ENCODE measurements at places on chromosomes 7 and 10. TPM values are rescaled to one million over a fixed set of nuclear protein-coding genes. Genes with fewer than 3 reads are reported as not detected.

DNA sequence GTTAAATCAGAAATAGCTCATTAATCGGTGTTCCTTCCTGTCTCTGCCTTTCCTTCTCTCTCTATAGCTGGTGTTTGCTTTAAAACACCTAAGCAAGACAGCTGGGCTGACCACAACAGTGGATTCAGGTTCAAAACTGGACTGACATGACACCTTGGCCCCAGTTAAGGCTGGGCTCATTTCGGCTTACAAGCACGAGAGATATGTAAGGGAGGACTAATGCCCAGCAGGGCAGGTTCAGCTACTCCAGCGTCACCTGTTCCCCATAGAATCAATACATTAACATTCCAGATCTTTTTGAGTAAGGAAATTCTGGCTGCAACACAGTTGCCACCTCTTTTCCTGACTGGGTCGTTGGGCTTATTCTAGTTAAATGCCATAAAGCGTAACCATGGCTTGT, 323.0 kb upstream of the AOAH start:
- no peak overlapping the region for H3K4me3 ChIP-seq
- H3K27ac ChIP-seq, result no peak overlapping the region

The CREB5 gene
- total RNA-seq, result 6.9 TPM

The DPP6 gene
- 2.2 TPM for total RNA-seq

- H3K4me3 ChIP-seq, result no peak overlapping the region
- no peaks in the 10 kb centered on the region for H3K36me3 ChIP-seq
- no peak for DNase-seq
- peaks cover 73% of the 10 kb centered on the region for H3K27me3 ChIP-seq
- no peaks in the 10 kb centered on the region for H3K4me1 ChIP-seq
Observed at GRCh38 chr7:82397879-82398524, 45.6 kb downstream of the CACNA2D1 start.

The PITRM1 gene
- 46.6 TPM for total RNA-seq

- peaks cover 6% of the 10 kb centered on the region for H3K4me1 ChIP-seq
- no peak overlapping the region for H3K27ac ChIP-seq
- peak overlapping the region; percentile 85 for H3K4me3 ChIP-seq
- H3K27me3 ChIP-seq, result peaks cover 38% of the 10 kb centered on the region
Observed at GRCh38 chr10:60732807-60733516, 45.3 kb upstream of the CDK1 start.

- no peak for DNase-seq
- peaks cover 7% of the 10 kb centered on the region for H3K27me3 ChIP-seq
- H3K36me3 ChIP-seq, result no peaks in the 10 kb centered on the region
Observed at GRCh38 chr7:28199021-28199510, 18.5 kb upstream of the JAZF1 start.

The HHEX gene
- not detected for total RNA-seq

- no peak overlapping the region for H3K4me3 ChIP-seq
- no peak overlapping the region for H3K27ac ChIP-seq
- no peaks in the 10 kb centered on the region for H3K36me3 ChIP-seq
Observed at GRCh38 chr10:14318007-14318406, 12.7 kb downstream of the FRMD4A start.

The TMEM196 gene
- 0.55 TPM for total RNA-seq

The COL26A1 gene
- total RNA-seq, result 39.2 TPM

- peaks cover 33% of the 10 kb centered on the region for H3K27me3 ChIP-seq
- H3K36me3 ChIP-seq, result no peaks in the 10 kb centered on the region
- H3K4me1 ChIP-seq, result no peaks in the 10 kb centered on the region
- H3K27ac ChIP-seq, result no peak overlapping the region
- no peak for DNase-seq
Observed at GRCh38 chr7:99837649-99838361, 10.0 kb downstream of the CYP3A43 start.

The FOXP2 gene
- total RNA-seq, result 4.9 TPM

- no peak overlapping the region for H3K4me3 ChIP-seq
- DNase-seq, result no peak
- H3K27ac ChIP-seq, result no peak overlapping the region
- no peaks in the 10 kb centered on the region for H3K4me1 ChIP-seq
- no peaks in the 10 kb centered on the region for H3K36me3 ChIP-seq
Observed at GRCh38 chr10:43665054-43665453, 16.4 kb upstream of the ZNF32 start.

The SLC13A1 gene
- not detected for total RNA-seq

All from neural crest cell (in vitro differentiated cells).